ENCODE measurements at places on chromosomes 3 and 15.

DNA sequence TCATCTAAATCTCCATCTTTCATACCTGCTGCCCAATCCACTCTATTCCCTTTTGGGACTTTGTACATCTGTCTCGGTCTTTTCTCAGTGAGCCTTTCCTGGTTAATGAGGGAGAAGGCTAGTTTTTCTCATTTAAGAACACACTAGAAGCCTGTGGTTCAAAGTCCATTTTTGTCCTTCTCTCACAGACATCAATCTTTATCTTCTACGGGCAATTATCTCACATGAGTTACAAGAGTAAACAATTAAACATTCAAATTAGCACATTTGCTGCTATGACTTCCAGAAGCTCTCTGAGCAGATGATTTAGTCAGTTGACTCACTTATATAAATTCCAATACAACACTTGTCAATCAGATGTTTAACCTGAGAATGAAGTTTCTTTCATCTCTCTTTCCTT is 49.3 kb upstream of the KBTBD8 start:
- no peaks in the 10 kb centered on the region for H3K36me3 ChIP-seq
- no peaks in the 10 kb centered on the region for H3K4me1 ChIP-seq
- no peaks in the 10 kb centered on the region for H3K27me3 ChIP-seq

- H3K27me3 ChIP-seq: peaks cover 9% of the 10 kb centered on the region
- H3K27ac ChIP-seq: no peak overlapping the region
- H3K4me1 ChIP-seq: no peaks in the 10 kb centered on the region
- DNase-seq: no peak
Observed at GRCh38 chr3:183897606-183898005, 12.9 kb upstream of the PARL start.

DNA sequence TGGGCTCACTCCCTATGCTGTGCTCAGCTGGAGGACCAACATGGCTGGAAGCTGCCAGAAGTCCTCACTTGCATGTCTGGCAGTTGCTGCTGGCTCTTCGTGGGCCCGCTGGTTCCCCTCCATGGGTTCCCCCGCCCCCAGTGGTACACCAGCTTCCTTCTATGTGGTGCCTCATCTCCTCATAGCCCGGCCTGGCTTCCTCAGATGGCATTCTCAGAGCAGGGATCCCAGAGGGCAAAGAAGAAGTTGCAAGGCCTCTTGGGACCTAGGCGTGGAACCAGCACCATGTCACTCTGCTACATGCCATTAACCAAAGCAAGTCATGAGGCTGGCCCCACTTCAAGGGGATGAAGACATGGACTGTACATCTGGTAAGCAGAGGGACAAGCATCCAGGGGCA is 2.9 kb upstream of the CFAP92 start:
- DNase-seq: no peak
- H3K27ac ChIP-seq: no peak overlapping the region
- H3K36me3 ChIP-seq: no peaks in the 10 kb centered on the region
- peaks cover 31% of the 10 kb centered on the region for H3K4me1 ChIP-seq

- no peaks in the 10 kb centered on the region for H3K27me3 ChIP-seq
- H3K4me3 ChIP-seq: no peak overlapping the region
- DNase-seq: no peak
- H3K36me3 ChIP-seq: peaks cover 55% of the 10 kb centered on the region
Observed at GRCh38 chr3:32143849-32144757, 37.7 kb downstream of the GPD1L start.

DNA sequence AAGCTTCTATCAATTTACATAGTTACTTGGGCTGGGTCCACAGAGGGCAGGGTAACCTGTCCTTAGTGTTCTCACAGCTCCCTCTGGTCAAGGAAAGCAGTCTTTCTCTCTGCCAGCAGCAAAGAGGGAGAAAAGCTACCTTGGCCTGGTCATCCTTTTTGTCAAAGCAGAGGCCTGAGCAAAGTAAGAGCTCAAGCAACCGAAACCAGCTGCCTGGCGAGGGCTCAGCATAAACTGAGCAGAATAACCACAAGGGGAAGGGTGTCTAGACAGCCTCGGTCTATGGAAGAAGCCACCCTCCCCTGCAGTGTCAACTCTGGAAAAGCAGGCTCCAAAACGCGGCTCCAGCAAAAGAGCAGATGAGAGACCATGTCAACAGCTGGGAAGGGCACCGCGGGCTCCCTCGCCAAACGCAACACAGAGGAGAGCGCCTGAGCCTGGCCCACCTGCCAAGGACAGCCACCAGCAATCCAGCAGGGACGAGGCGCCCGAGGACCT is 17.4 kb downstream of the LRIG1 start:
- peaks cover 93% of the 10 kb centered on the region for H3K4me1 ChIP-seq
- no peak overlapping the region for H3K4me3 ChIP-seq
- no peaks in the 10 kb centered on the region for H3K36me3 ChIP-seq
- H3K27me3 ChIP-seq: no peaks in the 10 kb centered on the region
- H3K27ac ChIP-seq: peak overlapping the region; percentile 21

- peak overlapping the region; percentile 78 for H3K4me3 ChIP-seq
- DNase-seq: peak; percentile 74
- H3K36me3 ChIP-seq: peaks cover 30% of the 10 kb centered on the region
Observed at GRCh38 chr3:52055537-52056351, 627 bp downstream of the DUSP7 start.

GRCh38 chr15:51668446-51668845 is 12.9 kb upstream of the SCG3 start:
- no peaks in the 10 kb centered on the region for H3K36me3 ChIP-seq
- no peak for DNase-seq
- no peak overlapping the region for H3K4me3 ChIP-seq
- no peak overlapping the region for H3K27ac ChIP-seq
- no peaks in the 10 kb centered on the region for H3K4me1 ChIP-seq

DNA sequence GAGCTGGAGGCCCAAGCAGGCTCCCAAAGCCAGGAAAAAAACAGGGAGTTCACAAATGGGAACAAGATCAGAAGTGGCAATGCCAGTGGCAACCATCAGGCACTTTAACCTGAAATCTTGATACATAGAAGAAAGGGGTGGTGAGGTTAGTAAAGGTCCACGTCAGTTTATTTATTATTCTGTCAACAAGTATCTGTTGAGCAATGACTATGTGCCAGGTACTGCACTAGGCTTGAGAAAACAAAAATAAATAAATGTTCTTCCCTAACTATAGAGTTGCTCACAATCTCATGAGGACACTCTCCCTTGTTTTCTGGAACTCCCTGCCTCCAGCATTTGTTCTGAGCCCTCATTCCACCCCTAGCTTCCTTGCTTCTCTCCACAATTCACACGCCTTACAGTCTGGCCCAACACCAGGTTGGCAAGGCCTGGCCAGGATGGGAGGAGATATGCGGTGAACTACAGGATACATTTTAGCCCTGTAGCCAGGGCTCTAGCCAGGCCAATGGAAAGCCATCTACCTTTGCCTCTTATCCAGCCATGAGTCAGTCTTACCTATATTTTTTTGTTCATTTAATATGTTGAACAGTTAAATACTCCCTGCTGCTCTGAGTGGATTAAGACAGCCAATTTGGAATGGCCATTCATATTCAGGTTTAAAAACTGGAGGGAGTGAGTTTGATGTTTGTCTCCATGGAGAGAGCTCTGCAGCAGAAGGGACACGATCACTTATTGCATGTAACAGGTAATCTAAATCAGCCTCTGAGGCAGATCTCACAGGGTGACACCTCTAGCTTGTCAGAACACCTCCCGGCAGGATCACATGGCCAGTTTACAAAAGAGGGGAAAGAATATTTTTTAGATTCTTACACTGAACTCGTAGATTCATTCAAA is 161.9 kb upstream of the ATP11B start:
- H3K36me3 ChIP-seq: no peaks in the 10 kb centered on the region
- no peaks in the 10 kb centered on the region for H3K4me1 ChIP-seq
- no peaks in the 10 kb centered on the region for H3K27me3 ChIP-seq
- H3K27ac ChIP-seq: no peak overlapping the region
- H3K4me3 ChIP-seq: no peak overlapping the region

DNA sequence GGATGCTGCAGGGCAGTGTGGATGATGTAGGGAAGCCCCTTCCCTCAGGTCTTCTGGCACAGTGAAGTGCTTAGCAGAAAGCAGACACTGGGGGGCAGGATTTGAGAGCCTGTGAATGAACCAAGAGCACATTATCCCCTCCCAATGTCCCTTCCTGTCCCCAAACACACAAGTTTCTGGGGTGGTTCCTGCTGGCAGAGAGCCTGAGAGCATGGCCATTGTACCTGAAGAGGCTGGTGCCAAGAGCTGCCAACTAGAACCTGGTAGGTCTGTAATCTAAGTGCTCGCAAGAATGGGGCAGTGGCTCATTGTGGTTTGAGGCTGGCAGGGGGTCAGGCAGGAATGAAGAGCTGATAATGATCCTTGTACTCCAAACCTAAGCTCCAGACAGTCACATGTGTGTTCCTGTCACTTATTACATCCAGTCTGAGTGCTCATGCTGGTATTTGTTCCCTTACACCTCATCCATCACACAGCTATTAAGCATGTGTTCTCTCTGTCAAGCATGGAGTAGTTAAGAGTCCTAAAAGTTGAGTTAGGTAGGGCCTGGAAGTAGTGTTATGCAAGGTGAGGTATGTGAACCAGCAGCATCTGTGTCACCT is 6.7 kb upstream of the CCR1 start:
- peaks cover 41% of the 10 kb centered on the region for H3K4me1 ChIP-seq
- peak; percentile 84 for DNase-seq
- no peaks in the 10 kb centered on the region for H3K36me3 ChIP-seq
- no peaks in the 10 kb centered on the region for H3K27me3 ChIP-seq
- no peak overlapping the region for H3K4me3 ChIP-seq
- peak overlapping the region; percentile 24 for H3K27ac ChIP-seq

- DNase-seq: no peak
- no peaks in the 10 kb centered on the region for H3K36me3 ChIP-seq
- H3K4me1 ChIP-seq: no peaks in the 10 kb centered on the region
- no peak overlapping the region for H3K27ac ChIP-seq
Observed at GRCh38 chr3:154540950-154541604, 111.1 kb upstream of the GPR149 start.

DNA sequence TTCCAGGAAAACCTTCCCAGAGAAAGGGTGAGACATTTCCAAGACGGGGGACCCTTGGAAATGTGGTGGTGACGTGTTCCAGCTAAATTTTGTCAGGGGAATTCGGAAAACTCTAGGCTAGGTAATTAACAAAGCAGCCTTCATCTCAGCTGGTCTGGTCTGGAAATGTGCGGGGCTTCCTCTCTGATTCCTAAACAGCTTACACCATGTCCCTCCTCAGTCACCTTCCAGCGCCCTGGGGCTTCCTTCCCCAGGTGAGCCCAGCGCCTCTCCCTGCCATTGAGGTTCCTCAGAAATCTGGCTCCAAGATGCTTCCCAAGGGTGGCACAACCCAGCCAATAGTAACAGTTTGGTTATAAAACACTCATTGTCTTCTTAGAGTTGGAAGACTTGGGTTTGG is 571 bp downstream of the ACAD9 start:
- H3K36me3 ChIP-seq: peaks cover 24% of the 10 kb centered on the region
- H3K4me3 ChIP-seq: peak overlapping the region; percentile 94
- peak overlapping the region; percentile 93 for H3K27ac ChIP-seq
- DNase-seq: no peak

- H3K4me1 ChIP-seq: no peaks in the 10 kb centered on the region
- H3K4me3 ChIP-seq: no peak overlapping the region
- DNase-seq: no peak
- no peaks in the 10 kb centered on the region for H3K36me3 ChIP-seq
- peaks cover 11% of the 10 kb centered on the region for H3K27me3 ChIP-seq
Observed at GRCh38 chr3:38637906-38638305, 11.6 kb downstream of the SCN5A start.

DNA sequence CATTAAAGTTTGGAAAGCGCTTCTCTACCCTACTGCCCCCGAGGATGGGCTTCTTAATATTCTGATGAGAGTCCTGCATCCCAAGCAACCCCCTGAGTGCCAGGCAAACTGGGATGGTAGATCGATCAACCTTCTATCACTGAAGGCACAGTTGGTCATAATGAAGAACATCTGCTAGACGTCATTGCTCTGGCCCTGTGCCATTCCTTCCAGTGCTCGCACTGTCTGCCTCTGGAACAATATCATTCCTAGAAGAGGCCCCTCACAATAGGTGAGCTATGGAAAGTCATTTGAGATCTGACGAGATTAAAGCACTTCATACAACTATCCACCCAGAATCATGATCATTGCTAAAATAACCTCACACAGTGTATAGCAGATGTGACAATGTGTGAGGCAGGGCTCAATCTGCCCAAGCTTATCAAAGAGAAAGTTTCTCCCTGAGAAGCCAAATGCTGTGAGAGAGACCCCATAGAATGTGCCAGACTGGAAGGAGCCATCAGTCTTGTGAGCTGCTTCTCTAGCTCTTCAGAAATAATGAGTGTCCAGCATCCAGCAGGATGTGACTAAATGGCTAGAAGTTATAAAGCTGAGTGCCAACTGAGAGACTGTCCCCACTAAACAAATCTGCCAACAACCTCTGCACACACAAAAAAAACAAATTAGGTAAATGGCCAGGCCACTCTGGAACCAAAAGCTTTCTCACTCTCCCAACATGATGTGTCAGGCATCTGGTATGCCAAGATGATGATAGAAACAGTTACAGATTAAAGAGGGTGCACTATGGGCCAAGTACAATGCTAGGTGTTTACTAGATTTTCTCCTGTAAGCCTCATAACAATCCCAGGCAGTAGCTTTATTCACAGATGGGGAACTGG is 165.5 kb downstream of the NECTIN3 start:
- H3K4me3 ChIP-seq: no peak overlapping the region
- H3K27me3 ChIP-seq: no peaks in the 10 kb centered on the region
- no peaks in the 10 kb centered on the region for H3K36me3 ChIP-seq
- H3K4me1 ChIP-seq: no peaks in the 10 kb centered on the region
- no peak for DNase-seq

- DNase-seq: no peak
- H3K4me1 ChIP-seq: peaks cover 26% of the 10 kb centered on the region
- H3K27ac ChIP-seq: no peak overlapping the region
- no peaks in the 10 kb centered on the region for H3K36me3 ChIP-seq
- peaks cover 12% of the 10 kb centered on the region for H3K27me3 ChIP-seq
- no peak overlapping the region for H3K4me3 ChIP-seq
Observed at GRCh38 chr15:64050281-64051092, 4.2 kb upstream of the DAPK2 start.

DNA sequence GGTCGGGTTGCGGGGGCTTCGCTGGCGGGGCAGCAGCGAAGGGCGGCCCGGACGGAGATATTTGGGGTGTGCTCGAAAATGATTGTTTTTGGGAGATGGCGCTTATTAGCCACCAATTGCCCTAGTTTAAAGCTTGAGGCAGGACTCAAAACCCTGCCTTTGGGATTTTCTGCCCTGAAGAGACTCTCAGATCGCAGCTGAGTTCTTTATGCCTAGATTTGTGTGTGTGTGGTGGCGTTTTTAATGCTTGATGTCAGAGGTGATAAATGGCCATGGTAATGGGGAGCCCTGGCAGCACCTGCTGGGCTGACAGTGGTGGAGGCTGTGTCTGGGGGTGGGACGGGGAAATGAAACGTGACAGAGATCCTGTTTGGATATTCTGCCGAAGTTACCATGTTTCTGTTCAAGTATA is 604 bp downstream of the KCTD6 start:
- peak overlapping the region; percentile 79 for H3K4me3 ChIP-seq

- H3K4me3 ChIP-seq: no peak overlapping the region
- peaks cover 13% of the 10 kb centered on the region for H3K27me3 ChIP-seq
- no peak for DNase-seq
- no peak overlapping the region for H3K27ac ChIP-seq
Observed at GRCh38 chr15:43268111-43269105, 1.7 kb upstream of the TGM5 start.

Data from lower lobe of right lung (tissue), 2 donors.